ENCODE measurements at places on chromosomes 4 and X. TPM values are rescaled to one million over a fixed set of nuclear protein-coding genes. Genes with fewer than 3 reads are reported as not detected.
A peak's percentile ranks its signal among the peaks of the same experiment; 100 is the strongest.

- DNase-seq, result no peak
Measured at GRCh38 chr4:87017580-87018342, 83.0 kb downstream of the AFF1 start.

GRCh38 chrX:68710870-68711576, 63.6 kb downstream of the STARD8 start:
- DNase-seq, result peak; percentile 68

DNA sequence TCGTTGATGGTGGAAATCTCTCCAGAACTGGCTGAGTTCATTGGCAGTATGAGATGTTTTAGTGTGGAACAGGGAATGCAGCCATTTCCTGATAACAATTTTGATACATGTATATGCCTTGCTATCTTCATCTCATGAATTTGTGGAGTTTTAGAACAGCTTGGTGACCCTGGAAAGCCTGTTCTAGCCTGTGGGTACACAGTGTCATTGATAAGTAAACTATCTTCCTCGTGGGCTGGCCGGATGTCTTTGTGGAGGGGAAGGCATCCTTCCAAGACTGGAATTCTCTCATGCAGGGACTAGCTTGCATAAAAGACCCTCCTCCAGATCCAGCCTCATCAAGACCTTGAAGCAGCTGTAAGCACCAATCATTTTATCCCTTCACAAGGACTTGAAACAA, 40.2 kb upstream of the NUDT10 start:
- DNase-seq, result no peak

DNA sequence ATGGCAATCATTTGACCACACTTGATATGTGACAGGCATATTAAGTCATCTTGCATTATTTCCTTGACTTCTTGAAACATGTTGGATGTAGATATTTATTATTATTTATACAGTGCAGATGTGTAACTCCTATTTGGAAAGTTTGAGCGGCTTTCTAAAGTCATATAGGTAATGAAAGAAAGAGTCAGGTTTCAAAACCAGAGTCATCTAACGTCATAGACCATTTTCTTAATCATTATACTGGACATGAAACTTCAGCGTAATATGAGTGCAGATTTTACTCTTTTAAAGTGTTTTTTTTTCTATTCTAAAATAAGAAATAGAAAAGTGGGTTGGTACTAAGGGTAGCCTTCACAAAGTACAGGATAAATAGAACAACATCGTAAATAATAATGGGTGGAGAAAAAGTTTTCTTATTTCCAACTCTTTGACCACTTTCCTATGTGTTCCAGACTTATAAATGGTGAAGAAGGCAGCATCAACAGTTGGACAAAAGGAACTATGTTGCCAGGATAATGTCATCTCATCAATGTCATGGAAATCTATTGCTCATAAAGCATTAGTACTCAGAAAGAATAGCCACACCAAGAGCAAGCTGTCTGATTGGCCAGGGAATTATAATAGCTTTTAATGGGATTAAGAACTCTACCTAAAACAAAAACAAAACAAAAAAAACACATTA, 108.0 kb upstream of the PCDH18 start:
- DNase-seq, result no peak

DNA sequence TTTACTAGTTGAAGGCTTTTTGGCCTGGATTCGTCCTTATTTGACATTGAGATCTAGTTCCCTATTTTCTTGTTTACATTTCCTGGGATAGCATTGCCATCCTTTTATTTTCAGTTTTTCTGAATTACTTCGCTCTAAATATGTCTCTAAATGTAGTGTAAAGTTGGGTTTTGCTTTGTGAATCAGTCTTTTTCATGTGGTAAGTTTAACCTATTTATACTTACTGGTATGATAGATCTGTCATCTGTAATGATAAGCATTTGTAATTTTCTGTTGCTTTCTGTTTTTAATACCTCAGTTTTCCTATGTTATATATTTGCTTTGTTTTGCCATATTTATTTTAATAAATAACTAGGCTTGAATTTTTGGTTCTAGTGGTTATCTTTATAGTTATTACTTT, 6.7 kb downstream of the PDK3 start:
- DNase-seq, result no peak

DNA sequence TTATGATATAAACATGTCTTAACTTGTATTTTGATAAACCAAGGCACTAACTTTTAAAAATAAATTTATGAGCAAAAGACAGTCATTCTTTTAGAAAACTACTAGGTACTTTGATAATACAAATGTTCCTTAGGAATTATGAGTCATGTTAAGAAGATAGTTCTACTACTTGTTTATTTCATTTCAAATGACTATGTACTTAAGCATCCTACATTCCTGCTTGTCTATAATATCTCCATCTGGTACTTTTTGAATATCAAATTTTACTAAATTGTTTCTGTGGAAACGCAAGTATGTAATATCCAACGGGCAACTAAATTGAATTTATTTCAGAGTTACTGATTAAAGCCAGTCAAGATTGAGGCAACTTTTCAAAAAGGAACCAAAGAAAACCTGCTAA, 61.8 kb downstream of the CAMK2D start:
- DNase-seq, result no peak

DNA sequence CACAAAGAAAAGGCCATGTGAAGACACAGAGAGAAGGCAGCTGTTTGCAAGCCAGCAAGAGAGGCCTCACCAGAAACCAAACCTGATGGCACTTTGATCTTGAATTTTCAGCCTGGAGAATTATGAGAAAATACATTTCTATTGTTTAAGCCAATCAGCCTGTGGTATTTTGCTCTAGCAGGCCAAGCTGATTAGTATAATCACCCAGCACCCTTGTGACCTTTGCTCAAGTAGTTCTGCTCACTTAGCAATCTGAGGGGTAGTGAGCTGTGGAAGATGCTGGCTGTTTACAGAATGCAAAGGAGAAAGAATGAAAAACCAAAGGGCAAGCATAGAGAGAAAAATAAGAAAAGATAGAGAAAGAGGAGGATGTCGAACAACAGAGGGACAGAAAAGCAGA, 396.4 kb upstream of the BOD1L1 start:
- no peak for DNase-seq

GRCh38 chr4:96486563-96486962, 646.7 kb downstream of the PDHA2 start:
- no peak for DNase-seq

GRCh38 chr4:53775381-53775780, 184.1 kb upstream of the LNX1 start:
- DNase-seq, result no peak

DNA sequence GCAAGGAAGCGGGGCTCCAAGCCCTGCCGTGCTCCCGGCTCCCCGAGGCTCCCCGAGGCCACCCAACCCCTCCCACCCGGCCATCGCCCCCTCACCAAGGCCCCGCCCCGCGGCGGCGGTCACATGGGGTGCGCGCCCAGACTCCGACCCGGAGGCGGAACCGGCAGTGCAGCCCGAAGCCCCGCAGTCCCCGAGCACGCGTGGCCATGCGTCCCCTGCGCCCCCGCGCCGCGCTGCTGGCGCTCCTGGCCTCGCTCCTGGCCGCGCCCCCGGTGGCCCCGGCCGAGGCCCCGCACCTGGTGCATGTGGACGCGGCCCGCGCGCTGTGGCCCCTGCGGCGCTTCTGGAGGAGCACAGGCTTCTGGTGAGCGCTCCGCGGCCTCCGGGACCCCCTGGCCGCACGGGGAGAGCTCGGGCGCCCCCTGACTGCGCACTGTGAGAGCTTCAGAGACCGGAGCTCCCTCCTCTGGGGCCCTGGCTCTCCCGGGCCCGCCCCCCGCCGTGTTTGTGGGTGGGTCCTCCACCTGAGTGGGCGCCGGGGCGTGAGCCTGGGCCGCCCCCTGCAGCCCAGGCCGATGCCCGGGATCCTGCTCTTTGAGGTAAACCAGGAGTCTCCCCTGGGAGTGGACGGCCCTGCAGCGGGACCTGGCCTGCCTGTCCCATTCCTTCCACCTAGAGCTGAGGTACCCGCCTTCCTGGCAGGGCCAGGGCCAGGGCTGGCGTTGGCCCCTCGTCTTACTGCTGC, at the start of gene IDUA:
IDUA (plus strand) TSS at position 166 of the 745 bp plus-strand sequence; CDS start at position 207, 41 bp downstream.
- DNase-seq, result peak; percentile 96

- no peak for DNase-seq
Measured at GRCh38 chrX:25034889-25035288, 19.1 kb upstream of the ARX start.

GRCh38 chr4:103923551-103923950, 203.8 kb upstream of the TACR3 start:
- no peak for DNase-seq

DNA sequence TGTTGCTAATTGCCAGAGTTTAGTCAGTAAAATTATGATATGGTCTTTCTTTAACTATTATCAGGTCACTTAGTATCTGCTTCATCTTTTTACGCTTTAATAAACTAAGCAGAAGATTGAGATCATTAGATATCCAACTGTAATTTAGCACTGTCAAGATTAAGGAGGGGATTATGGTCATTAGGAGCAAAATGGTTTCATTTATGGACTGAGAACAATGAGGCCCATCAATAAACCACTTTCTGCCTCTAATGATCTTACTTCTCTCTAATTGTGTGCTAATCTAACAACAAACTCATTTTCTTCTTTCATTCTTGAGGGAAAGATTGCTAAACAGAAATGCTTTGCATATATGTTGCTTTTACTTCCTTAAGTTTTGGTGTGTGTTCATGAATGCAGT, 340.4 kb downstream of the RPA4 start:
- no peak for DNase-seq

- DNase-seq, result no peak
Measured at GRCh38 chrX:23493941-23494374, 159.3 kb downstream of the PTCHD1 start.

DNA sequence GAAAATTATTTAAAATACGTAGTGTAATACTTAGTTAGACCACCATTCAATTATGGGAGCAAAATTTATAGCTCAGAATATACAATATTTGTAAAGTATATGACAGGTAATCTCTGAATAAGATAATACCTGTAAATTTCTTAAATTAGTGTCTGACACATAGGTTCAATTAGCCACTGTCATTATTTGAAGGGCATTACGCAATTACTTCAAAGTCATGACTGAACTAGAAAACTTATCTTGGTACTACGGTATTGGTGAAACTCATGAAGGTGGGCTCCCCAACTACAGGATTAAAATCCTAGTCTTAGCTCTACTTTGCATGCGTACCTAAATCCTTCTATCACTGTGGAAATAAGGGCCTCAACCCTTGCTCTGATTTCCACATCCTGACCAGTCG, 860.7 kb downstream of the PCDH19 start:
- no peak for DNase-seq

DNA sequence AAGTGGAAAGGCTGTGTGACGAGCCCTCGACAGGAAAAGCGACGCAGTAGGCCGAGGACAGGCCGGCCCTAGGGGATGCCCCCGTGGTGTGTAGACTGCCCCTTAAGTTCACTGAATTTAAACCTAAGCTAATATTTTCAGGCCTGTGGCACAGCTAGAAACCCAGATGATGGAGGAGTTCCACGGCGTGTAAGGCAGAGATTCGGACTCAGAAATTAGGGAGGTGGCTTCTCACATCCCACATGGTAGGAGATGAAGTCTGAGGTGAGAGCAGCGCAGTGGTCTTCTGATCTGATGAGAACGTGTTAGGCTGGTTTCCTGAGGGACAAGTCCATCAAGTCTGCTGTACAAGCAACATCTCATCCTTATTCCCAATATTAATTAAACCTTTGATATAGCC, 7.8 kb downstream of the LRP2BP start:
- no peak for DNase-seq

DNA sequence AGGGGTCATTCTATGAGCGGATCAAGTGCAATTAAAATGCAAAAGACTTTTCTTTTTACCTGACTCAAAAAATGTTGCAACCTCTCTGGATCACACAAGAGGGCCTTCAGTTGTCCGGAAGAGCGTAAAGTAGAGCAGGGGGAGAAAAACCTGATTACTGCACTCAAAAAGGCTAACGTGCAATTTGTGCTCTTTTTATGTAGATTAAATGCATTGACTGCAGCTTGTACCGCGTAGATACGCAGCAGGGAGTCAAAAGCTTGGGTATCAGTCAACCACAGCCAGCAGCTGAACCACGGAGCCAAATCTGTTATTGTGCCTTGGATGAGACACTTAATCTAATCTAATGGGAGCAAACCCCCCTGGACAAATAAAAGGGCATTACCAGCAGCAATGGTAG, 107.3 kb upstream of the RAI2 start:
- DNase-seq, result no peak

DNA sequence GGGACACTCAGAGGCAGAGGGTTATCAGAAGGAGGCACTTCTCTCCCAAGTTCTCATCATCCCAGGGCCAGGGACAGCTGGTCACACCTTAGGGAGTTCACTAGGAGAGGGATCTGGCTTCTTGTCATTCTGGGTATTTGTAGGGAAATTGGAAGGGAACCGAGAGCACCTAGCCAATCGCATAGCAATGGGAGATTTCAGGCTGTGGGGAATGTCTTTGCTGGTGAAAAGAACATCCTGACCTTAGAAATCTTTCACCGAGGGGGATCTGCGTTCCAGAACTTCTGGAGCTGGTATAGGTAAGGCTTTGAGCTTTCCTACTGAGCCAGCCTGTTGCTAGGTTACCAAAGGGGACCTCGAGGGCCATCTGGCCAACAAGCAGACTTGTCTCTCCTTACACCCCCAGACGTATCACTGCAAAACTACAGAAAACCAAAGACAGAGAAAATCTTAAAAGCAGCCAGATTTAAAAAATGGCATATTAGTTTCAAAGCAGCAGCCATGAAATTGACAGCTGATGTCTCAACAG, 6.8 kb downstream of the HTT-AS start:
- no peak for DNase-seq

GRCh38 chrX:115679460-115679859, 118.5 kb downstream of the PLS3 start:
- DNase-seq, result no peak

DNA sequence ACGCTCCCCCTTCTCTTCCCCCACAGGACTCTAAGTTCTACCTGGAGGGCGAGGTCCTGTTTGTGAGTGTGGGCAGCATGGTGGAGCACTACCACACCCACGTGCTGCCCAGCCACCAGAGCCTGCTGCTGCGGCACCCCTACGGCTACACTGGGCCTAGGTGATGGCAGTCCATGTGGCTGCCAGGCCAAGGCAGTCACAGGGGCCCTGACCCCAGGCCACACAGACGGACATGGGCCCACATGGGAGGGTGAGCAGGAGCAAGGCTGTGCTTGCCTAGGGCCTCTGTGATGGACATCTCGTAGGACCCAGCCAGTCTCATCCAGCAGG, 10.0 kb upstream of the ADD1 start:
- no peak for DNase-seq

DNA sequence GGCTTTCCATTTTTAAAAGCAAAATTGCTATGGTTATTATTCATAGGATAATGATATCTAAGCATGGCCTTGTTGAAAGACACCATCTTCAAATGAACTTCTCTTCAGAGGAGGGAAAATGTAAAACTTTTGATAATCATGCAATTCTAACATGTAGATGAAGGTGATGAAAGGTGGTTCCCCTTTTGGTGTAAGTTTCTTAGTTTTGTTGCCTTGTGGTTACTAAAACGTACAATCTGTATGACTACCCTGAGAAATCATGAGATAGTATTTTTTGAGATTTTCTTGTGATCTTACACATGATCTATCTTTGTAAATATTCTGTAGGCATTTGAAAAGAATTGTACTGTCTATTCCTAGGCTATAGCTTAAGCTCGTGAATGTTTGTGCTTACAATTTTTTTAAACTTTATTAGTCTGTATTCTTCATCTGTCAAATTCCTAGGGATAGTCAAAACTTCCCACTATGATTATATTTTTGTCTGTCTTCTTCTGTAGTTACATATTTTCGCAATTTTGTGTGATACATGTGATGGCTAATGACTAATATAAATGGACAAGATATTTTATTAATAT, 47.5 kb downstream of the PTPN13 start:
- no peak for DNase-seq

SEPTIN11 gene
- 15.4 TPM for total RNA-seq

MAGEC3 gene
- total RNA-seq, result not detected

RGN gene
- not detected for total RNA-seq

MND1 gene
- total RNA-seq, result 18.8 TPM

DGKK gene
- total RNA-seq, result not detected

SAGE1 gene
- not detected for total RNA-seq

Data from activated CD4-positive, alpha-beta T cell treated with anti-CD3 and anti-CD28 coated beads, Interleukin-2, amount 10 ng/mL, durations not matched to agents 24 days and 14 days (primary cell).